ENCODE measurements at places on chromosomes 6 and 20. TPM values are rescaled to one million over a fixed set of nuclear protein-coding genes. Genes with fewer than 3 reads are reported as not detected.

The HLA-DQA1 gene
- total RNA-seq: 196 TPM

The PAK5 gene
- total RNA-seq: not detected

The IL20RA gene
- total RNA-seq: not detected

The HUS1B gene
- total RNA-seq: 2.7 TPM

DNA sequence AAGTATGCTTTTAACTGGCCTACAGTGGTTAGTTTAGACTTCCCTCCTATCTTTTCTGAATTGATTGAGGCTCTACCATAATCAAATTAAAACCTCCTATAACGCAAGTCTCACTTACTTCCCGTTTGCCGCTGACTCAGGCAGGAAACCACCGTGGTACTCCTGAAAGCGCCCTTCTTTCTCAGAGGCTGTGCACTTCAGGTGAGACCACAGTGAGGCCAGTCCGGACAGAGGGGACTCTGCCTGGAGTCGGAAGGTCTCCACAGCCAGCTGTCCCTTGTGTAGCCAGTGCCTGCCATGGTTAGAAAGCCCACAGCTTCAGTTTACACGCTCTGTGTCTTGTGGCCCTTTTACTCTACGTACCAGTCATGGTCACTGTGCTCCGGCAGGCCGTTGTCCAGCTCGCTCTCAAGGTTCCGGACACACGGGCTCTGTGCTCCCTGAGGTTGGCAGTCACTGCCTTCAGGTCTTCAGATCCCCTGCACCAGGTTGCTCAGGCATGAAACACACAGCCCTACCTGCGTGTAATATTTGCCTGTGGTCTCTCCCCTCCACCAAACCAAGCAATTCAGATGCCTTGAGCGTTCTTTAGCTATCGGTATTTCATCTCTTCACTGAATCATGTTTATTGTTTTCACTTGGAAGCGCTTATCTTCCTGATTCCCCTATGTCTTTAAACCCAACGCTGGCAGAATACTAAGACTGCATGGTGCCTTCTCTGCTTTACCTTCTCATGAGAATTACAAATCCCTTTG is 178.8 kb downstream of the SMOC2 start:
- DNase-seq: no peak

DNA sequence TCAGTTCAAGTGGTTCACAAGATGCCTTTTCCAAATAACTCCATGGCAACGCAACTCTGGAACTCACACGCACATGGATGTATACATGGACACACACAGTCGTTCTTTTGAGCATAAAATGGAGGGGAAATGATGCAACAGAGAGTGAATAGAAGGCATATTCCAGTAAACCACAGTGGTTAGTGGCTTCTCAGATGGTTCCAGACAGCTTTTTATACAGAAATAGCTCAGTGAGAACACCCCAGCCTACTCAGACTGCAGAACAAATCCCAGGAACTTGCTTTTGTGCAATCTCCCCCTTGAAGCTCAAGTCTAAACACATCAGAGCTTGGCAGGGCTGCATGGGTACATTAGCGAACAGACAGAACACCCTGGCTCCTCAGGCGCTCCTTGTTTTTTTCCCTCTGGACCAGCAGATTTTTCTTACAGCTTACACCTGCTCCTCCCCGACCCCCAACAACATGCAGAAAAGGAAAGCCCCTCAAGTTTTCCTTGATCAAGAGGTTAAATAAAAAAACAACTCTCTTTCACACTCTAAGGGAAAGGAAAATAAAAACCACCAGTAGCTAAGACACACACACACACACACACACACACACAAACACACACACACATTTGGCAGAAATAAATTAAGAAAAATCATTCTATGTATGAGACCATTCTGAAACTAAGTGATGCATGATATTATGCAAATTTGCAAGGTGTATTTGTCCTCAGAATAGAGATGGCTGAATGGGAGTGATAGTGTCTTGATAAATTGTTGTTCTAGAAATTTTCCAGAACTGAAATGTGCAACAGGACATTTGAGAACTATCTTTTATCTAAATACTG is 51.2 kb upstream of the RANBP9 start:
- DNase-seq: no peak

- no peak for DNase-seq
Observed at GRCh38 chr6:155974811-155975323, 519.2 kb upstream of the NOX3 start.

- DNase-seq: peak; percentile 48
Observed at GRCh38 chr20:58028123-58028522, 200.3 kb downstream of the ANKRD60 start.

DNA sequence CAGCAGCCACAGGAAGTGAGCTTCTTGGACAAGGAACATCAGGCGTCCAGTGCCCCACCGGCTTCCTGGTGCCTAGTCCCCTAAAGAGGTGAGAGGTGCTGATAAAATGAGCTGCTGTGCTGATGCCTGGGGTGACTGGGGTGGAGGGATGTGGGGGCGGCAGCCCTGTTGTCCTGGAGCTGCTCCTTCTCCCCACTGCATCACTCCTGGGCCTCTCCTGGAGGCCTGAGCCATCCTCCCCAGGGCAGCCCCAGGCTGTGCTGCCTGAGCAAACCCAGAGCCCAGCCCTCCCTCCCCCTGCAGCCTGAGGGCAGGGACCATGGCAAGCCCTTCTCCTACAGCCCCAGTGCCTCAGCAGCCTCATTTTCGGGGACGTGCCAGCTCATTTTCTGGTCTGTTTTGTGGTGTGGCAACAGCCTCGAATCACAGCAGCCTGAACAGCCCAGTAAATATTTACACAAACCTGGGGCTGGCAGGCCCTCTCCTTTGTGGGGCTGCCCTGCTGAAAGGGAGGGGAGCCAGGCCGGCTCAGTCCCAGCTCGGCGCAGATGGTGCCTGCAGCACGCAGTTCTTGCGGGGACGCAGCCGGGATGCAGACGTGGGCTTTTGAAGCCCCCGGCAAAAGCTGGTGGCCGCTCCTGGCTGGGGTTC is 259.9 kb downstream of the DLL1 start:
- DNase-seq: peak; percentile 63

- DNase-seq: no peak
Observed at GRCh38 chr20:34651200-34651599, 25.7 kb downstream of the PIGU start.

- peak; percentile 58 for DNase-seq
Observed at GRCh38 chr6:157249826-157250225, 73.5 kb downstream of the TMEM242 start.

DNA sequence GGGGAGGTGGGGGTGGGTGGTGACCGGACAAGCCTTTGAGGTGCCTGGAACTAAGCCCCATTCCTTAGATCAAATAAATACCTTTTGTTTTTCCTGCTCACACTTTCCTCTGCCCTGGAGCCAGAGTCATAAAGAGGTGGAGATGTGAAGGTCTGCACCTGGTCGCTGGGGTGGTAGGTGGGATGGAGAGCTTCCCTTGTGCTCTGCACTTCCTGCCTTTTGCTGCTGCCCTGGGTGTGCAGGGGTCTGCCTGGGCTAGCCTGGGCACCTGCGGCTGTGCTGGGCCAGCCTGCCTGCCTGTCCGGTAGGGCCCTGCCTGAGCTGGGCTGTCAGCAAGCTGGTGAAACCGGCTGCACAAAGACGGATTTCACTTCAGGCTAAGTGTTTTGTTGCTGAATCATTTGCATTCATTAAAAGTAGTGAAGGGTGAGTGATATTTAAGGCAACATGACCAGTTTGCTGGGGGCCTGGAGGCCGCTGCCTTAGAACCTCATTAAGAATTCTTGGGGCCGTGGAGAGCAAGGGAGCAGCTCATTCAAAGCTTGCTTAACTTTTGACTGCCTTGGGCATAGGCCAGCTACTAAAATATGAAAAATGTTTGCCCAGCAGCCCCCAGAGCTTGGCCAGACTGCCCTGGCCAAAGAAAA is 20.5 kb downstream of the PTK7 start:
- peak; percentile 44 for DNase-seq

DNA sequence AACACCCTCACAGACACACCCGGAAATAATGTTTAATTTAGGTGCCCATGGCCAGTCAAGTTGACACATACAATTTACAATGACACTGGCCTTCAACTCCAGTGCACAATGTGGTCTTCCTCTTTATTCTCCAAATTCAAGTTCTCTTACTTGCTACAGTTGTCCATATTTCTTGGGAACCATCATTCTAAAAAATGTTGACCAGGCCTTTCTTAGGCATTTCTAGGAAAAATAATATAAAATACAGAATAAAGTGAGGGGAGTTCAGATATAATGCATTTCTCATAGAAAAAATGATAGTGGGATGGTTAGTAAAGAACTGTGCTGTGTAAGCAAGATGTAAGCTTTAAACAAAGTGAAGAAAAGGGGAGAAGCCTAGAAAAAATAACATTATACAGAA is 298.9 kb downstream of the ARHGAP18 start:
- DNase-seq: no peak

GRCh38 chr6:81731814-81732213 is 20.7 kb downstream of the TENT5A start:
- no peak for DNase-seq

GRCh38 chr6:39669973-39670342 is 55.2 kb downstream of the KIF6 start:
- no peak for DNase-seq

GRCh38 chr6:19705606-19706005 is 131.6 kb upstream of the ID4 start:
- DNase-seq: no peak

DNA sequence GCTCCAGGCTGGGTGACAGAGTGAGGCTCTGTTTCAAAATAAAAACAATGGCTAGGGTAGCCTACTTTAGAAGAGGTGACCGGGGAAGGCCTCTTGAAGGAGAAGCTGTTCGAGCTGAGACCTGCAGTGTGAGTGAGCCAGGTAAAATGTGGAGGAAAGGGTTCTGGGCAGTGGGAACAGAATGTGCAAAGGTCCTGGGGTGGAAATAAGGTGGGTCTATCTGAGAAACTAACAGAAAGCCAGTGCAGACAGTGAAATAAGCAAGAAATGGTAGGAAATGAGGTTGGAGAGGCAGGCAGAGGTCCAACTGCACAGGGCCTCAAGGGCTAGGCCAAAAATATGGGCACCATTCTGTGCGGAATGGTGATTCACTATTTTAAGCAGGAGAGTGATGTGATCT is 53.4 kb downstream of the BPIFB1 start:
- DNase-seq: no peak

GRCh38 chr6:151136141-151136755 is 103.5 kb upstream of the AKAP12 start:
- no peak for DNase-seq

DNA sequence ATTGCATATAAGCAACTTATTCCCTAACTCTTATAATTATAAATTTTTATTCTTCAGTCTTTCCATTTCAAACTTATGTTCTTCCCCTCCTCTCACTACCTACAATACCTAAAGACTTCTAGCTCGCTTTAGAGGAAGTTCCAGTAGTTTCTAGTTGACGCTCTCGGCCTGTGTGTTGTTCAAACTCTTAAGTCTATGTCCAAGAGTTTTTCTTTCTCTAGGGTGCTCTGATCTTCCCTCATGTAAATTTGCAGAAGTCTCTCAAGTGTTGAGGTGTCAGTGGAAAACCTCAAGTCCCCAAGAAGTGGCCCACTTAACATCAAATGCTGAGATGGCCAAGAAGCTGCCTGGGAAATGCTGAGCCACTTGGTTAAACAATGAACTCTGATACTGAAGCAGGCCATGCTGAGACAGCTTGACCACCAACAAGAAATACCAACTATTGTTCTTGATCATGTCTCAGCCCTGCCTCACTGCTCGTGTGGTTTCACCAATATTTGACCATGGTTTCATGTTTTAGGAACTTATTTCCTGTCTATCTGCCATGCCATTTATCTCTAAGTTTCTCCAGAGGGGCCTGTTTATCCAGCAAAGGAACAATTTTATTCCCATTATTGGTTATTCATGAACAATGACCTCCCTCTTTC is 100.9 kb upstream of the TCF21 start:
- DNase-seq: no peak

- no peak for DNase-seq
Observed at GRCh38 chr6:22884456-22884855, 315.1 kb downstream of the HDGFL1 start.

- DNase-seq: no peak
Observed at GRCh38 chr20:1105599-1106194, 12.7 kb upstream of the PSMF1 start.
